Naive thymus-derived CD4-positive, alpha-beta T cell (primary cell): ENCODE measurements at places on chromosomes 6 and 20. TPM values are rescaled to one million over a fixed set of nuclear protein-coding genes. Genes with fewer than 3 reads are reported as not detected.

The CCN6 gene
- total RNA-seq: not detected

The CD40 gene
- 1.7 and 2.1 TPM in 2 replicates for total RNA-seq

The AMD1 gene
- total RNA-seq: 61.1 TPM

The CRISP3 gene
- total RNA-seq: not detected

The GDAP1L1 gene
- total RNA-seq: not detected in 2 replicates

The CD93 gene
- total RNA-seq: 9.5 TPM

DNA sequence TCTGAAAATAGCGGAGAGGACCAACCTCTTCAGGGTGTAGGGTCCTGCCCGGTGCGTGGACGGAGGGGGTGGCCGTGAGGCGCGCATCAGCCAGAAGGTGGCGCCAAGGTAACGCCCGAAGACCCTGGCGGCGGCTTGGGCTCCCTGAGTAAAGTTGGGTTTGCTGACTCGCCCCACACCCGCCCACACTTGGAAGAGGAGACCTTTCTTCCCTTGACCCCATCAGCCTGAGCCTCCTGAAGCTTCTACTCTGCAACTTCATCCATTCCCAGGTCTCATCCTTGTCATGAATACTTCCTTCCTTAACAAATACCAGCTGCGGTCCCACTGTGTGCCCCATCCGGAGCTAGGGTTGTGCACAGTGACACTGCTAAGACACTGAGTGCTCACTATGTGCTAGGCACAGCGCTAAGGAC is 14.6 kb downstream of the CD40 start:
- no peak overlapping the region for H3K4me3 ChIP-seq
- peak; percentile 37 for DNase-seq
- no peaks in the 10 kb centered on the region for H3K27me3 ChIP-seq

GRCh38 chr6:79453558-79454042 is 83.6 kb downstream of the LCA5 start:
- H3K36me3 ChIP-seq: no peaks in the 10 kb centered on the region
- no peaks in the 10 kb centered on the region for H3K27me3 ChIP-seq
- no peak overlapping the region for H3K4me3 ChIP-seq
- DNase-seq: no peak

DNA sequence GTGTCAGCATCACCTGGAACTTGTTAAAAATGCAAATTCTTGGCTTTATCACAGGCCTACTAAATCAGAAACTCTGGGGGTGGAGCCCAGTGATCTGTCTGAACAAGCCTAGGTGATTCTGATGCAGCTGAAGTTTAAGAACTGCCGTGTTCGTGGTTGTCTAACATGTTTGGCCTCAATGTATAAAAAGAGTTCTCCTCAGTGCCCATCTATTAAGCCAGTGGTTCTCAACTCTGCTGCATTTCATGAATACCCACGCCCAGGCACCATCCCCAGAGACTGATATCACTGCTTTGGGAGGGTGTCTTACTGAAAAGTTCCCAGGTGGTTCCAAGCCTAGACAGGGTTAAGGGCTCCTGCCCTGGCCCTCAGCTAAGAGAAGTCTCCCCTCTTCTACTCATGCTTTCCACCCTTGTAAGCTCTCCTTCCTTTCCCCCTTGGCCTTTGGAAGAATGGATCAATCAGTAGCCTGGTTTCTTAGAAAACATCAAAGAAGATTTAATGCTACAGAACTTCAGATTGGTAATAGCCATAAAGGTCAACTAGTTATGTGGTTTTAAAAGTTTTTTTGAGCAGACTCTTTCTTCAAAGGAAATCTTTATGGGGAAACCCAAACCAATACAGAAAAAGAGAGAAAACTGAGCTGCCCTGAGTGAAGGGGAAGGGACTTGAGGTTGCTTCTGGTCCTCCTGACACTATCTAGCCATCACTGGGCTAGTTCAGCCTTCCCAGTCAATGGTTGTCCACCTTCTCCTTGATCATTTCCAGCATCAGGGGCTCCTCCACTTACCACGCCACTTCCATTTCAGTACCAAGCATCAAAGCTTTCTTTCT is 38.9 kb upstream of the TNFAIP3 start:
- H3K27ac ChIP-seq: peak overlapping the region; percentile 16
- H3K4me1 ChIP-seq: peaks cover 24% of the 10 kb centered on the region
- no peaks in the 10 kb centered on the region for H3K27me3 ChIP-seq
- H3K36me3 ChIP-seq: no peaks in the 10 kb centered on the region
- H3K4me3 ChIP-seq: no peak overlapping the region

GRCh38 chr6:98516866-98517265 is 317.5 kb upstream of the POU3F2 start:
- H3K27me3 ChIP-seq: no peaks in the 10 kb centered on the region
- no peaks in the 10 kb centered on the region for H3K36me3 ChIP-seq
- no peak overlapping the region for H3K27ac ChIP-seq
- DNase-seq: no peak

- H3K27me3 ChIP-seq: no peaks in the 10 kb centered on the region
- H3K4me1 ChIP-seq: peaks cover 8% of the 10 kb centered on the region
- no peaks in the 10 kb centered on the region for H3K36me3 ChIP-seq
- H3K4me3 ChIP-seq: no peak overlapping the region
Measured at GRCh38 chr6:33868141-33868540, 64.3 kb upstream of the MLN start.

DNA sequence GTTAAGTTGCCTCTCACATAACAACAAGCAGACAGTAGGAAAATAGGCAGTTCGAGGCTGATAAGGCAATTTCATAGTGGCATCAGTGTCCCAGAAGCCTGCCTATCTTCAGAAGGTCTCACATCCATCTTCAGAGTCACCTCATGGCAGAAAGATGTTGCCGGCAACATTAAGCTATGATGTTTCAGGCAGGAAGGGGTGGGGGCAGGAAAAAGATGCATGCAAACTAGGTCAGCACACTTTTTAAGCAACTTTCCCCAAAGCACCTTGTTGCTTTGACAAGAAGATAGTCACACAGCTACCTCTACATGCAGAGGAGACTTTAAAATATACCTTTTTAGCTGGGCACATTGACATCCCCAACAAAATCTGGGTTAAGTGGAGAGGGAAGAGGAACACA is 43.2 kb upstream of the SMIM8 start:
- DNase-seq: no peak
- H3K4me1 ChIP-seq: no peaks in the 10 kb centered on the region
- no peaks in the 10 kb centered on the region for H3K36me3 ChIP-seq
- no peak overlapping the region for H3K27ac ChIP-seq
- no peak overlapping the region for H3K4me3 ChIP-seq
- H3K27me3 ChIP-seq: no peaks in the 10 kb centered on the region

- DNase-seq: no peak
- H3K36me3 ChIP-seq: no peaks in the 10 kb centered on the region
- no peak overlapping the region for H3K27ac ChIP-seq
- H3K4me1 ChIP-seq: no peaks in the 10 kb centered on the region
- no peak overlapping the region for H3K4me3 ChIP-seq
- no peaks in the 10 kb centered on the region for H3K27me3 ChIP-seq
Measured at GRCh38 chr20:39503902-39504709, 542.0 kb downstream of the DHX35 start.

DNA sequence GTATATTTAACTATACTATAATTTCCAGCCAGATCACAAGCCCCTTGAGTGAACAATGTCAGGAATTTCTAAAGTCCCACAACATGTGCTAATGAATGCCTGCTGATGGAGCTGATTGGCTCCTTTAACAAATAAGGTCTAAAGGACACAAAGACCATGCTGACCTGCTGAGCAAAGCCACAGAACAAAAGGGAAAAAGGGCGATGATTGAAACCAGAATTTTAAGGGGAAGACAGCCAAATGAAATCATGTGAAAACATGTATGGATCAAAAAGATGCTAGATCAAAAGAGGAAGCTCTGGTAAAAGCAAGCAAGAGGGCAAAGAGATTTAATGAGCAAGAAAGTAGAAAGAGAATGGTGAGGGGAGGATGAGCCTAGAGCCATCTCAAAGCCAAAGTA is 105.6 kb downstream of the DCDC2 start:
- no peaks in the 10 kb centered on the region for H3K4me1 ChIP-seq
- no peaks in the 10 kb centered on the region for H3K36me3 ChIP-seq
- no peaks in the 10 kb centered on the region for H3K27me3 ChIP-seq
- H3K4me3 ChIP-seq: no peak overlapping the region
- no peak for DNase-seq

- no peak overlapping the region for H3K27ac ChIP-seq
- no peak overlapping the region for H3K4me3 ChIP-seq
- no peaks in the 10 kb centered on the region for H3K27me3 ChIP-seq
- H3K4me1 ChIP-seq: peaks cover 21% of the 10 kb centered on the region
Measured at GRCh38 chr20:57482148-57482547, 42.8 kb downstream of the CTCFL start.

- no peak for DNase-seq
- no peaks in the 10 kb centered on the region for H3K27me3 ChIP-seq
- no peaks in the 10 kb centered on the region for H3K36me3 ChIP-seq
- no peak overlapping the region for H3K27ac ChIP-seq
- no peak overlapping the region for H3K4me3 ChIP-seq
- H3K4me1 ChIP-seq: peaks cover 30% of the 10 kb centered on the region
Measured at GRCh38 chr6:24997231-24997630, 61.5 kb upstream of the RIPOR2 start.

DNA sequence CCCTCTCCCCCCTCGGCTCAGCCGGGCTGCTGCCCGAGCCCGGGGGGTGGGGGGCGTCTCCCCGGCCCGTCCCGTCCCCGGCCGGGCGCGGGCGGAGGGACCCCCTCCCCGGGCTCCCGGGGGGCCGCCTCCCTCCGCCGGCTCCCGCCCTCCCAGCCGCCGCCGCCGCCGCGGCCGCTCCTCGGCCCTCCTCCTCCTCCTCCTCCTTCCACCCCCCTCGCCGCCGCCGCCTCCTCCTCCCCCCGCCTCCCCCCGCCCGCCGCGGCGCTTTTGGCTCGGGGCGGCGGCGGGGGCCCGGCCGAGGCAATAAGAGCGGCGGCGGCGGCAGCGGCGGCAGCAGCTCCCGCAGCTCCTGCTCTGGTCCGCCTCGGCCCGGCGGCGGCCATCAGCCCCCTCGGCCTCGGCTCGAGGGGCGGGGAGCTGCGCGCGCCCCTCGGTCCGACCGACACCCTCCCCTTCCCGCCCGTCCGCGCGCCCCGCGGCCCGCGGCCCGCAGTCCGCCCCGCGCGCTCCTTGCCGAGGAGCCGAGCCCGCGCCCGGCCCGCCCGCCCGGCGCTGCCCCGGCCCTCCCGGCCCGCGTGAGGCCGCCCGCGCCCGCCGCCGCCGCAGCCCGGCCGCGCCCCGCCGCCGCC is 38.7 kb downstream of the GNAS start:
- H3K4me3 ChIP-seq: peak overlapping the region; percentile 74
- H3K27me3 ChIP-seq: no peaks in the 10 kb centered on the region
- H3K4me1 ChIP-seq: peaks cover 23% of the 10 kb centered on the region
- H3K36me3 ChIP-seq: no peaks in the 10 kb centered on the region
- peak; percentile 69 for DNase-seq

DNA sequence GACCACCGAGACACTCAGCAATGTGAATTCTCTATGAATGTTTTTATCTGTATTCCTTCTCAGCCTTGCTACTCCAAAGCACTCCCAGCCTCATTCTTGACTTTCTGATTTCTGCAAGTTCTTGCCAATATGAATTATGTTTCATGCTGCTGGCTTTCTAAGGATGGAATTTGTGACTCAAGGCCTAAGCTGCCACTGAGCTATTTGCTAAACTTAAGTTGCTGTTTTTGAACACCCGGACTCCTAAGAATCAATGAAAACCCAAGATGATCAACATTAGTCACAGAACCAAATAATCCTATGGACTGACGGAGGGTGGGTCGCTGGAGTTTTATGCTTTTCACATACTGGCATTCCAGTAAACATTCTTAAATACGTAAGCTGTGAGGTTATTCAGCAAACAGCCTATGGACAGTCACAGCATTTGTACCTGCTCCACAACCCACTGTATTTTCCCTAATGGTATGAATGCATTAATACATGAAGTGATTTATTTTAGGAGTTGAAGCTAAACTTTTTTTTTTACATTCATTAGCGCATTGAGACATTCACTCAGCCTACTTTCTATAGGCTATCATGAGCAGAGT is 8.2 kb upstream of the PXDC1 start:
- H3K4me1 ChIP-seq: no peaks in the 10 kb centered on the region
- H3K27ac ChIP-seq: no peak overlapping the region
- H3K36me3 ChIP-seq: no peaks in the 10 kb centered on the region

GRCh38 chr20:3051385-3052019 is 5.7 kb downstream of the MRPS26 start:
- peaks cover 5% of the 10 kb centered on the region for H3K4me1 ChIP-seq
- no peak overlapping the region for H3K27ac ChIP-seq
- no peak overlapping the region for H3K4me3 ChIP-seq
- DNase-seq: no peak

DNA sequence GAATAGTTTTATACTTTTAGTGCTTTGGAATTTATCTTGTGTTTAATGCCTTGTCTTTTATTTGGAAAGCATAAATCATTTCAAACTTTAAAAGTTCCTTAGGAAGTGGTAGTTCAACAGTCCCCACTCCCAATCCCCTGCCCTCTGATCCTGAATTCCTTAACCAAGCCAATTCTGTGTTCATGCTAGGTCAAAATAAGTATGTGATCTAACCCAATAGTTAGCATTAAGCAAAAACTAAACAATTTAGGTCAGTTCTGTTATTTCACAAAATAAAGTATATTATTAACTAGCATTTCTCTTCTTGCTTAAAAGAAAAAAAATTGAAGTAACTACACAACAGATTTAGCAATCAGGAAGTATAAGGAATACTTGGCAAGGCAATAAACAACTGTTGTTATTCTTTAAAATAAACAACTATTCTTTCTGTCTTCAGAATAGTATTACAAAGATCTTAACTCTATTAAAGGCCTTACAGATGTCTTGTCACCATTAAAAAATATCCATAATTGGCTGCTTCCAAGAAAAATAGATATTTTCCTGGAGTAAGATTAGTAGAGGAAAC is 37.0 kb downstream of the AKIRIN2 start:
- no peak overlapping the region for H3K27ac ChIP-seq
- H3K4me3 ChIP-seq: no peak overlapping the region
- no peak for DNase-seq
- no peaks in the 10 kb centered on the region for H3K36me3 ChIP-seq
- H3K4me1 ChIP-seq: no peaks in the 10 kb centered on the region

- no peaks in the 10 kb centered on the region for H3K27me3 ChIP-seq
- DNase-seq: no peak
- peaks cover 3% of the 10 kb centered on the region for H3K4me1 ChIP-seq
- no peak overlapping the region for H3K4me3 ChIP-seq
- H3K27ac ChIP-seq: no peak overlapping the region
Measured at GRCh38 chr20:34299556-34300255, 3.4 kb downstream of the AHCY start.
